ENCODE measurements at places on chromosomes 11 and 22.

- DNase-seq = no peak
Observed at GRCh38 chr11:47225552-47226400, 11.0 kb downstream of the DDB2 start.

- DNase-seq = no peak
Observed at GRCh38 chr22:37259540-37260029, 15.5 kb upstream of the RAC2 start.

GRCh38 chr11:61963282-61964057, 4.0 kb downstream of the FTH1 start:
- no peak for DNase-seq

GRCh38 chr11:82750643-82751139, 17.0 kb upstream of the FAM181B start:
- no peak for DNase-seq

GRCh38 chr22:45995405-45996101, 18.6 kb upstream of the WNT7B start:
- DNase-seq = no peak

DNA sequence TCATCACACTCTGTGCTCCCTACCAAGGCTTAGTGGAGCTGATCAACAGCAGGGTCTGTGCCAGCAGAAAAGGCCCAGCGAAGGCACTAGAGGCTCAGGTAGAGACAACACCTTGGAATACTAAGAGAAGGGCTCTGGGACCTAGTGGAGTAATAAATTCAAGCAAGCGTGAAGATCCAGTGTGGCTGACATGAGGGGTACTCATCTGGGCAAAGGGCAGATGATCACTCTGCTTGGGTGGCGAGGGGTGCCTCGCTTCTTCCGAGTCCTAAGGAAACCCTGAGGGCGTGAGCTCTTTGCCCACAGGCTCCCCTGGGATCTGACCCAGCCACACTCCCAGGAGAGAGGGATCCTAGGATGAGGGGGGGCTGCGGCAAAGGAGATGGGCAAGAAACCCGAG, 3.5 kb upstream of the TPBGL start:
- no peak for DNase-seq
